ENCODE measurements at places on chromosomes 7 and 10.
A peak's percentile ranks its signal among the peaks of the same experiment; 100 is the strongest.

DNA sequence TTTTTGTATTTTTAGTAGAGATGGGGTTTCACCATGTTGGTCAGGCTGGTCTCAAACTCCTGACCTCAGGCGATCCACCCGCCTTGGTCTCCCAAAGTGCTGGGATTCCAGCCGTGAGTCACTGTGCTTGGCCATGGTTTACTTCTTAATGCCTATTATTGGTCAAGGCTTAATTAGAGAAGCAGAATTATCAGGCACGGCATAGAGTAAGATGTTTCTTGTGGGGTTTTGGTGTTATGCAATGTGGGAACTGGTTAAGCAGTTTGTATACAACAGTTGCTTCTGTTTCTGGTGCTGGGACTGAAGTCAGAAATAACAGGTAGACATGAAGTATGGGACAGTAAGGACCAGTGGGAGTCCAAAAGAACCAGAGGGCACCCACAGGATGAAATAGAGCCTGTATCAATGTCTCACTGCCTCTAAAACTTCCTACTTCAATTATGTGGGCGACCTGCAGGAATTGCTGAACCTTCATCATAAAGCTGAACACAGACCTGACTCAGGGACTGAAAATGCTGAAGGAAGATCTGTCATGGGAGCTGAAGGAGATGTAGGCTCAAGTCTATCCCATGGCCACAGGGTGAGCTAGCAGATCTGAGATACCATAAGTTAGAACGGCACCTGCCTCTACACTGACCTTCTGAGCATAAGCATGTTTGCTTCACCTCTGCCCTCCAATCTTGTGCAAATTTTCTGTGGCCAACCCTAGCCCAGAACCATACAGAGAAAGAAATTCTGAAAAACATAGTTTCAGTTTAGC is 38.3 kb upstream of the VCL start:
- no peak for DNase-seq

- DNase-seq, result no peak
Observed at GRCh38 chr10:86962136-86962980, 4.0 kb downstream of the SNCG start.

DNA sequence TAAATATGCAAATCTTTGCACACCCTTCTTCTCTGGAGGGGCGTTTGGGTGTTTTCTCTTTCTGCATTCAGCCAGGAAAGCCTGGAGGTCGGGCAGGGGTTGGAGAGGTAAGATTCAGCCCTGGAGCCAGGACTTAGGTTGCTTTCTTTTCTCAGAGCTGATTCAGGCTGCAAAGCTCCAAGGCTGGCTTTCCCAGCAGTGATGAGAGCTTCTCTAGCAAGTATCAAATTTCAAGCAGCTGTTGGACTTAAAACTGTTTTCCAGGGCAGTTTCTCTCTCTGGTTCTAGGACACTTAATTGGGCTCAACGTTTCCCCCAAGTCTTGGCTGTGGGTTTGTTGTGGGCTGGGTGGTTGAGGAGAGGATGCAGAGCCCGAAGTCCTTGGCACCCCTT is 608 bp downstream of the AKR1B10 start:
- DNase-seq, result peak; percentile 64

DNA sequence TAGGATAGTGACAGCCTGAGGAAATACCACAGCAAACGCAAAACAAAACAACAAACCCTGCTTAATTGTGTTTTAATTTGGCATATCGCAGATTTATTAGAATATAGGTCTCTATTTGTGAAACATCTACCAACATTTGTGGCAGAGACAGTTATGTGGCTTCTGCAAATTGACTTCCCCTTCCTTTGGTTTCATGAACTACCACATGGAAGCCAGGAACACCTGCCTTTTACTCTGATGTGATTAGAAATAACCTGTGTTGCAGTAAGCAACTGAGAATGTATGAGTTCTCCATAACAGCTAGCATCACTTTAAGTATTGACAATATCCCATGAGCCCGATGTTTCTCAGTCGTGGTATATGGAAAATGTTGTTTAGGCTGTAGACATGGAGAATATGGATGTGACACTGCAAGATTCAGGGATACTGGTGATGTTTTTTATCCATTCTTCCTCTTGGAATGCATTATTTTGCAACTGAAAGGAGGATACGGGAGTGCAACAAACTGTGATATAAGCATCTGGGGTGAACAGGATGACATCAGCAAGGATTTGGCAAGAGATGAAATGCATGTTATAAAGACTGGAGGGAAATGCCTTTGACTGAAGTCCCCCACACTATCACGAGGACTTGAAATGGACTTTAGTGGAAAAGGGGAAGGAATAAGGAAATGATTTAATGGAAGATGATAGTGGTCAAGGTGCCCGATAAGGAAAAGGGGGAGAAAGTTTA is 95.9 kb downstream of the CUBN start:
- no peak for DNase-seq

DNA sequence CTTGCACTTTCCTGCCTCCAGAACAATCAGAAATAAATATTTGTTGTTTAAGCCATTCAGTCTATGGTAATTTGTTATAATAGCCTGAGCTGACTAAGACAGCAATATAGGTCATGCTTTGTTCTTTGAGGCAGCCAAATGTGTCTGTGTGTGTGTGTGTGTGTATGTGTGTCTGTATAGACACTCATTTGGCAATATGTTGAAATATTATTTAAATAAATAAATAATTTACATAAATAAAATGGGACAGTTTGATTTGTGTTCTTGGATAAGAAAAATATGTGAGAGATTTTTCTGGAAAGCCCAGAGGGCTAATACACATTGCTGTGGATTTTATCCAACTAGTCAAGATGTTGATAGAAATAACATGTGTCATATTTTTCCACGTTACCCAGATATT is 140.2 kb downstream of the PTN start:
- DNase-seq, result no peak

DNA sequence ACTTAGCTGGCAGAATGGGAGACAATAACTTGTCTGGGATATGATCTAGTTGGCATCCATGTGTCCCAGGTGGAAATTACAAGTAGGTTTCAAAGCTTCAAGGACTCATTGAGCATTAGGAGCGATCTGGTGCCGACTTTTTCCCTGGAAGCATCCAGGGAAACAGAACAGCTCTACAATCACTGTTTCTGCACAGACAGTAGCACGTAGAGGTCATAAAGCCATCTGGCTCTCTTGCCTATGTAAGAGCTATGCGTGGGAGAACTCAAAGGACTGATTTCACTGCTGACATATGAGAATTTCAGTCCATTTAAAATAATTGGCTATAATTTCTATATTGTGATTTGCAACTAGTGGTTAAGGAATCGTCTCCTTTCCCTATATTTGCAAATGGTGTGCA is 791.7 kb downstream of the REEP3 start:
- DNase-seq, result no peak

GRCh38 chr7:36979810-36980248 is 255.5 kb upstream of the AOAH start:
- no peak for DNase-seq

- DNase-seq, result no peak
Observed at GRCh38 chr7:44632196-44632595, 25.8 kb downstream of the OGDH start.
